Left cardiac atrium (tissue), 4 donors: ENCODE measurements at places on chromosomes 3 and 15.
A peak's percentile ranks its signal among the peaks of the same experiment; 100 is the strongest.

DNA sequence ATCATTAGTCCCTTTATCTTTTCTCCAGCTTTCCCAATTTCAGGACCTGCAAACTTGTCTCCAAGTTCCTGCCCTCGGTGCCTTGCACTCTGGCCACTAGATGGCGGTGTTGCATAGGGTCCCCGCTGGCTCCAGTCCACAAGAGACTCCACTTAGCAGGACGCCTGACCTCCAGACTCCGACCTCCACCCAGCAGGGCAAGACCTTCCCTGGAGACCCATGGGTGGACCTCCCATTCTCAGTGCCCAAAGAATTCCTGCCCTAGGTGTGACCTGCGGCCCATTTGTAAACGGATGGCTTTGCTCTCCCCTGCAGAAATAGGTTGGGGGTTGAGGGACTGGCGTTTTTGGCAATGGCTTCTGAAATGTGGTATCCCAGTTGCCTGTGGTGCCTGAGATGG, 82.6 kb downstream of the LSM3 start:
- DNase-seq: peak; percentile 84

- peak; percentile 21 for DNase-seq
Observed at GRCh38 chr15:20356911-20357480, 184.6 kb downstream of the GOLGA6L6 start.

- no peak for DNase-seq
Observed at GRCh38 chr15:41925086-41925608, 31.3 kb upstream of the SPTBN5 start.

- DNase-seq: no peak
Observed at GRCh38 chr3:15094187-15094875, 4.6 kb downstream of the RBSN start.

DNA sequence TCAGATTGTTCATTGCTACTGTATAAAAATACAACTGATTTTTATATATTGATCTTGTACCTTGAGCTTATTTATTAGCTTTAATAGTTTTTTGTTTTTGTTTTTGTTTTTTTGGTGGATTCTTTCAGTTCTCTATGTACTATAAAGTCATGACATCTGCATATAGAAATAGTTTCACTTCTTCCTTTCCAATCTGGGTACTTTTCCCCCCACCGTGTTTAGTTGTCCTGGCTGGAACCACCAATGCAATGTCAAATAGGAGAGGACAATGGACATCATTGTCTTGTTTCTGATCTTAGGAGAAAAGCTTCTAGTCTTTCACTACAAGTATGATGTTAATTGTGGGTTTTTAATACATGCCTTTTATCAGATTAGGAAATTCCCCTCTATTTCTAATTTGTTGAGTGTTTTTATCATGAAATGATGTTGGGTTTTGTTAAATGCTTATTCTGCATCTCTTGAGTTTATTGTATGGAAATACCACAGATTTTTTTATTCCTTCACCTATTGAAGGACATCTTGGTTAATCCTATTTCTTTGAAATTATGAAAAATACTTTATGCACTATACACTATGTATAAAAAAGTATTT, 2.8 kb upstream of the XCR1 start:
- no peak for DNase-seq

GRCh38 chr3:160981217-160981938, 123.8 kb downstream of the B3GALNT1 start:
- DNase-seq: no peak

GRCh38 chr3:190560013-190560895, 46.4 kb downstream of the IL1RAP start:
- DNase-seq: no peak

GRCh38 chr15:88894819-88895767, at the start of gene HAPLN3:
Gene HAPLN3 (minus strand): TSS chr15:88895544. CDS start chr15:88887298, 8,246 bp downstream.
- peak; percentile 56 for DNase-seq

DNA sequence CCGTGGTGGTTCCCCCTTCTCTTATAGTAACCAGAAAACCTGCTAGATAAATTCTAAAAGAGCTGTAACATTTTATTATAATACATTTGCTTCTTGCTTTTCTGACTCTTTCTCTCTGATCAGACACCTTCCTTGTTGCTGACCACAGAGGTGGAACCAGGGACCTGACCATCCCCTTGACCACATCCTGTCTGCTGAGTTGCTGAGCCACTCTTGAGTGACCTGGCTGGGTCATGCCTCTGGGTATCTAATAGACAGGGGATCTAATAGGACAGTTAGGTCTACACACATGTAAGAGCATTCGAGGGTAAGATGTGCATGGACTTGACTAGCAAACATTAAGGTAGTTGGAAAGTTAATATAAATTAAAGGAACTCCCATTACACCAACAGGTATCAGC, 22.8 kb upstream of the TRIM59 start:
- no peak for DNase-seq

GRCh38 chr3:56173601-56174000, 294.7 kb downstream of the ERC2 start:
- DNase-seq: no peak

GRCh38 chr3:111591555-111591954, 3.6 kb downstream of the ZBED2 start:
- DNase-seq: no peak

DNA sequence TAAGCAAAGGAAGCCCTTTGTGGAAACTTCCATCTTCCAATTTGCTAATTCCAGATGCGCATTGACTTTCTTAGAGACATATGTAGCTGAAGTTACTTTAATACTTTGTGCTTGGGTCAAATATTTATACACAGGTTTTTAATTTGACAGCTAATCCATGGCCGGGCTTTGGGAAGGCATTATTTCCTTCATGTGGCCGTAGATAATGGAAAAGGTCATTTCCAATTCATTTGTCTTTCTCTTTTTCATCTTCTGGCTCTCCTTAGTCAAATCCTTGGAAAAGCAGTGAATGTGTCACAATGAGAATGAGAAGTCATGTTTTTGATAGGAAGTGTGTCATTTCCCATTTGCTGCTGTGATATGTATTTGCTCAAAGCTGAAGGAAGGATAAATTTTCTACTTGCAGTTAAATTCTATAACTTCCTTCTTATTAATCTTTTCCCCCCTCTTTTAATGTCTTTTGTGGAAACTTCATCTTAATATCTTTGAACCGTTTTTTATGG, 323.3 kb downstream of the CLSTN2 start:
- no peak for DNase-seq

GRCh38 chr3:42582474-42583070, 805 bp upstream of the SEC22C start:
- no peak for DNase-seq

DNA sequence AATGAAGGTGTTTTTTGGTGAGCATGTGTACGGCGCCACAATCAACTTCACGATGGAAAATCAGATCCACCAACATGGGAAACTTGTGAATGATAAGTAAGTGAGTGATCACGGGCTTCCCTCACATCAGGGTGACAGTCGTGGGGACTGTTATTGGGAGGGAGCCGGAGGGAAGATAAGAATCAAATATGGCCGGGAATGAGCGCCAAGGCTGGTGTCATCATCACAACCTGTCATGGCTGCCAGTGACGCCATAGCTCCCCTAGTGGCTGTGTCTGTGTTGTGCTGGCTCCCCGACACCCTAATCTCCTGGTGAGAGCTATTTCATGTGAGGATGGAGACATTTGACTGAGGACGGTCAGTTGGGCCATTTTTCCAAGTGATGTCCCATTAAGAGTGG, 168.5 kb downstream of the SV2B start:
- no peak for DNase-seq

DNA sequence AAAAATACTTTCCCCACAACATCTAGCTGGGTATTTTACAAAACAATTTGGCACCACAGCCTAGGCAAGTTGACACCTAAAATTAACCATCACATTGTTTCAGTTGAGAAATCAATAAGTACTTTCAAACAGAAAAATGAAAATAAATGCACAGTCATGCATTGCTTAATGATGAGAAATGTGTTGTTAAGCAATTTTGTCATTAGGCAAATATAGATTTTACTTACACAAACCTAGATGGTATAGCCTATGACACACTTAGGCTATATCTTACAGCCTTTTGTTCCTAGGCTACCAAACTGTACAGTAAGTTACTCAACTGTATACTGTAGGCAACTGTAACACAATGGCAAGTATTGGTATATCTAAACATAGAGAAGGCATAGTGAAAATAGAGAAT, 608.6 kb upstream of the BCHE start:
- DNase-seq: no peak

DNA sequence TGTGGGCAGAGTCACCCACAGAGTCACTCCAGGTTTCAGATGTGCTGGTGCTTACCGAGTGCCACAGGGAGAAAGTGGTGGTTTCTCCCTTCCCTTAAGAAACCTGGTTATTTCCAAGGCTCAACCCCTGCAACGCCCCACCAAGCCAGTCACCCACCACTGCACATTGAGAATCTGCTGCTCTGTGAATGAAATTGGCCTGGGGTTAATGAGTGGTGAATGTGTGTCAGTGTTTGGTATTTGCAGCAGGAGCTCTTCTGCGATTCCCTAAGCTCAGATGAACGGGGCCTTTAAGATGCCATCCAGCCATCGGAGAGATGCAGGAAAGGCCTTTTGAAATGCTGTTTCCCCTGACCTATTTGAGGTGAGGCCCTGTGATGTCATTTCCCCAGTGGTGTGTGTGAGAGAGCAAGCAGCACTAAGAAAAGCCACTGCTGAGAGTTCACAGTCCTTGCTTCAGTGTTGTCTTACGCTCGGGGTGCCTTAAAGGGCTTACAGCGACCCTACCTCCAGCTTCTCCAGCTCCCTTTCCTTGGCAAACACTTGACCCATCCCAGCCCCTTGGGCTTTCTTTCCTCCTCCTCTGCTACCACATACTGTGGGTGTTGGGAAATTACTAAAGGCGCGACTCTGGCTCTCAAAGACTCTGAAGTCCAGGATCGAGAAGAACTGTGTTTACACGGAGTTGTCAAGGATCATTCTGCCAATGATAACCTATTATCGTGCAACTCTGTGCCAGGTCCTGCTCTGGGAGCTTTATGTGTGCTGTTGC, 68.9 kb downstream of the SMAD3 start:
- DNase-seq: no peak

DNA sequence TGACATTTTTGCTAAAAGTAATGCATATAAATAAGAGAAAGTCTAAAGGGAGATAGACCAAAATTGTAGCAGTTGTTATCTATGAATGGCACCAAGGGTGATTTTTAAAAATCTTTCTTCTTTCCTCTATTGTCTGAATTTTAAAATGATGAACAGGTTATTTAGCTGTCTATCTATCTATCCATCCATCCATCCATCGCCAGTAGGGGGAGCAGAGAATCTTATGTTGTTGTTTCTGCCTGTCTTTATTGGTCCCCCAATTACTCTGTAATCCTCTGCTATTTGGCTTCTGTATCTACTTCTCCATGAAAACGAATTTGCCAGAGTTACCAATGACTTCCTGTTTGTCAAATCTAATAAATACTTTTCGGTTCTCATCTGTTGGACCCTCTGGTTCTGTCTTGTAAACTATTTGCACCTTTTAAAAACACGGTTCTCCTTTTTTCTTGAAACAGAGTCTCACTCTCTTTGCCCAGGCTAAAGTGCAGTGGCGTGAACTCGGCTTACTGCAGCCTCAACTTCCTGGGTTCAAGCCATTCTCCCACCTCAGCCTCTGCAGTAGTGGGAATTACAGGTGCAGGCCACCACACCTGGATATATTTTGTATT, 86.0 kb downstream of the ECT2 start:
- DNase-seq: peak; percentile 28

DNA sequence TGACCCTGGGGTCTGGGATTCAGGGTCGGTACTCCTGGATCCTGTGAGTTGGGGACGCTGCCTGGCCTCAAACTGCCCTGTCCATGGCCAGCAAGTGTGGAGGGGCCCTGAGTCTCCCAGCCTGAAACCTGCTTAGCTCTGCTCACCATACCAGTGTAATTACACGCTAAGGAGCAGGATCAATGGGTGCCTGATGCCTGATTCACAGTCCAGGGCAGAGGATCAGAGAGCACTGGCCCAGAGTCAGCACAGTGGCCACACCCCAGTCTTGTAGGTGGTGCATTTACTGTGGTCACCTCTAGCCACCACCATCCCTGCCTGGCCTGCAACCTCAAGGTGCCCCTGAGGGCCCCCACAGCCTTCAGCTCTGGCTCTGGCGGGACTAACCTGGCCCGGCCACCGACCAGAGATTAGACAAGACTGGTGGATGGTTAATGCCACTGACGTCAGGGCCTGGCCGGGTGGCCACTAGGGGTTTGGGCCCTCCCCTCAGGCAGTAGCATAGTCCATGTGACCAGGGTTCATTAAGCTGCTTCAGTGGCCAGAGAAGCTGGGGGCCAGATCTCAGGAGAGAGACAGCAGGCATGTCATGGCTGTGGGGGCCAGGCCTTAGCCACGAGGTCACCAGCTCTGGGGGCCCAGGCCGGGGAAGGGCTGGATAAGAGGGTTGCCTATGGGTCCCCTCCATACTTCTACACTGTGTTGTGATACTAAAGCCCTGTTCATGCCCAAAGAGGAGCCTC, 3.3 kb upstream of the SLC38A3 start:
- DNase-seq: peak; percentile 15

GRCh38 chr3:81485444-81485865, 276.0 kb downstream of the GBE1 start:
- no peak for DNase-seq

DNA sequence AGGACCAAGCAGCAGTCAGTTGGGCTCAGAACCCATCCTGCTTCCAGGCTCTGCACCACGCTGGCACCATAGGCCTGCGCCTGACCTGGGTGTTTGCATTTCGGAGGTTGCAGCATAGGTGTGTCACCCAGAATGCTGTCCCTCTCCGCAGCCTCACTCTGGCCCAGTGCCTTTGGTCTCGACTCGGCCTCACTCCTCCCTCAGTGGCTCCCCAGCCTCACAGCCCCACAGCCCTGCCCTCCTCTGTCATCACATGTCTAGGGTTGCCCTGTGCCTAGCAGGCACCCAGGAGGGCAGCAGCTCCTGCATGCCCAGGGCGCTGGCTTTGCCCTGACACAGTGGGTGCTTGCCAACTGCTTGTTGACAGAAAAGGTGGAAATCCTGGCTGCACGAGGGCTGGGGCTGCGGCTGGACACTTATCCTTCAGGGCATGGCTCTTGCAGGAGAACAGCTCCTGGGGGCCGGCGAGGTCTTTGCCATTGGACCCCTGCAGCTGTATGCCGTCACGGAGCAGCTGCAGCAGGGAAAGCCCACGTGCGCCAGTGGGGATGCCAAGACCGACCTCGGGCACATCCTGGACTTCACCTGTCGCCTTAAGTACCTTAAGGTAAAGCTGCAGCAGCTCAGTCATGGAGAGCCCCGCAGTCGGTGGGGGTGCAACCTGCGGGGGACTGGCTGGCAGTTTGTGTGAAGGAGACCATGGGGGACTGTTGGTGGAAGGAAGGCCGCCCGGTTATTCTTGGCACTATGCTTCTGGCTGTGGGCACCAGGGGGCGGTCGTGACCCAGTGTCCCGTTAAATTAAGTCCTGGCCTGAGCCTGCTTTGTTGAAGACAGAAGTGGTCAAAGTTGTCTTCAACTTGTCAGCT, 16.2 kb downstream of the NISCH start:
- peak; percentile 82 for DNase-seq

- DNase-seq: no peak
Observed at GRCh38 chr3:136114421-136114820, 81.7 kb downstream of the MSL2 start.

- DNase-seq: no peak
Observed at GRCh38 chr3:140216249-140216648, 281.3 kb downstream of the CLSTN2 start.

GRCh38 chr15:70974004-70974832, 81.6 kb downstream of the LRRC49 start:
- DNase-seq: no peak
